ENCODE measurements at places on chromosomes 2 and 18.
A peak's percentile ranks its signal among the peaks of the same experiment; 100 is the strongest.

- peak; percentile 18 for ATAC-seq
Observed at GRCh38 chr18:12460874-12461273, 53.1 kb downstream of the PRELID3A start.

DNA sequence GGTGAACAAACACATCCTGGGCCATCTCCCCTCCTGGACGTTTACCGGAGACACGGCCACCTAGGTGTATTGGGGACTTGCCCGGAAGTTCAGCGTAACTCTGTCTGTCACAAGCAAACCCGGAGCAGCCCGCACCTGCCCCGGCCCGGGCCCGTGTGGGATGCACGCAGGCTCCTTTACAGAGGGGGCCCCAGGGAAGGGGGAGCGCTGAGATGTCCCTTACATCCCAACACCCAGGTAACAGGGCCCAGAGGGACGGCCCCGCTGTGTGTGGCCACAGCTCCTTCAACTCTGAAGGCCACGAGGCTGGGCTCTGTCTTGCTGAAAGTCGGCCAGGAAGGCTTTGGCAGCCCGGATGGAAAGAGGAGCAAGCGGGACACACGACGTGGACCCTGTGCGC is 212.8 kb downstream of the TWIST2 start:
- no peak for ATAC-seq

- no peak for ATAC-seq
Observed at GRCh38 chr2:236552212-236552542, 17.4 kb upstream of the ACKR3 start.

DNA sequence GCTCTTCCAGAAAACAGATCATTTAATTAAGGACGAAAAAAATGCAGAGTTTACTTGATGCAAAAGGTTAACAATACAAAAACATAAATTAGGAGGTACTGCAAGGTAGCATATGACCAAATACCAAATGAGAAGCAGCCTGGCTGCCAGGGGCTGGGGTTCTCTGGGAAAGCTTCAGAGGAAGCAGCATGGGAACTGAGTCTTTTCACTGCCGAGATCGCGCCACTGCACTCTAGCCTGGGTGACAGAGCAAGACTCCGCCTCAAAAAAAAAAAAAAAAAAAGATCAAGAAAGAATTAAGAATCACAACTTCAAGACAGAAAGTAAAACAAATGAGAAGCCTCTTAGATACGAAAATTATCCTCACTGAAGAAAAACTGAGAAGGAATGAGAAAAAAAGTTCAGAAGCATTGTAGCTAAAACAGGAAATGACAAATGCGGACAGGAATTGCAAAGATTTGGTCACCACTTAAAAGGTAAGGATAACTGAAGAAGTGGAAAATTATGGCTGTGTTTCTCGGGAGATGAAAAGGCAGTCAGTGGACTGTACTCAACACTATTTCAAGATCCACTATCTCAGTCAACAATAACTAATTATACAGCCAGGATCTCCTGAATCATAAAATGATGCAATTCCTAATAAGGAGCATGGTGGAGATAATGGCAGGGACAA is 4.3 kb downstream of the SEPTIN10 start:
- ATAC-seq = no peak

GRCh38 chr2:233455006-233455405 is 100.7 kb downstream of the DGKD start:
- ATAC-seq = no peak

- ATAC-seq = no peak
Observed at GRCh38 chr18:46008531-46008930, 41.4 kb upstream of the EPG5 start.

DNA sequence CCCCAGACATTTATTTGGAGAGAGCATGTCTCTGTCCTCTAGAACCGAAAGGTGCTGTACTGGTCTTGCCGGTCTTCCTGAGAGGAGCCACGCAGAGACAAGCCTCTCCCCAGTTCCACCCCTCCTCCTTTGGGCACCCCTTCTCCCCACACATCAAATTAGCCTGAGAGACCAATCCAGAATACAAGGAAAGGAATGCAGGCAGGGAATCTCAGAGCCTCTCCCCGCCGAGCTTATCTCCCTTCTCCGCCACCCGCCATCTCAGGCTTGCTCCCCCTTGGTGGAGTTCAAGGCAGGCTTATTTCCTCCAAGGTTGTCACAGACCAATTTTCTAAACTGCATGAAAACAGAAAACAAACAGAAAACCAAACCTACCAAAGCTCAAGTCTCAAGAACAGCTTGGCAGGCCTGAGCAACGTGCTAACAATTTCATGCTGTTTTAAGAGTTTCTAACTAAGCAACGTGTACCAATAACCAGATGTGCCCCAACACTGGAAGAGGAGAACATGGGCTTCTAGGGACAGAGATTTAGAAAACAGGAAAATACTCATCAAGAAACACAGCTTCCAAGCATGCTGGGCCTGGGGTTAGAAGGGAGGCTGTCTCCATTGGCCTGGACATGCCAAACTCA is 124.5 kb upstream of the PKDCC start:
- peak; percentile 21 for ATAC-seq

GRCh38 chr2:239644011-239644410 is 243.2 kb upstream of the HDAC4 start:
- peak; percentile 52 for ATAC-seq

GRCh38 chr2:69285379-69285894 is 101.6 kb downstream of the GFPT1 start:
- ATAC-seq = no peak

GRCh38 chr2:28997237-28997846 is 16.2 kb downstream of the TOGARAM2 start:
- ATAC-seq = no peak

DNA sequence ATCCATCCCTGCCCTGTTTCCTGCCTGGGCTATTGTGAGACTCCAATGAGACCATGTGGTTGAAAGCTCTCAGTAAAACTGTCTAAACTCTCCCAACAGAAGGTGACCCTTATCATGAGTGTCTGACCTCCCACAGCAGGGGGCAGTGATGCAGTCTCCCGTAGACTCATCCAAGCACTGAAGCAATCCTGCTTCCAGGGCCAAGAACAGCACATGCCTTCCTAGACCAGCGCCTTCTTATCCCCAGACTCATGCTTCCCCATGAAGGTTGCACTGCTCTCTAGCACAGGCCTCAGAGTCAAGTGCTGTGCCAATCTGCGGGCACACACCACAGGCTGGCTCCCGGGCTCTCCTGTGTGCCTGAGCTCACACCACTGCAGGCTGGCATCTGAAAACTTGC is 112.3 kb downstream of the TNS1 start:
- ATAC-seq = peak; percentile 28

Measured in esophagus mucosa (tissue), 1 donor.